ENCODE measurements at places on chromosomes 3 and 15.

DNA sequence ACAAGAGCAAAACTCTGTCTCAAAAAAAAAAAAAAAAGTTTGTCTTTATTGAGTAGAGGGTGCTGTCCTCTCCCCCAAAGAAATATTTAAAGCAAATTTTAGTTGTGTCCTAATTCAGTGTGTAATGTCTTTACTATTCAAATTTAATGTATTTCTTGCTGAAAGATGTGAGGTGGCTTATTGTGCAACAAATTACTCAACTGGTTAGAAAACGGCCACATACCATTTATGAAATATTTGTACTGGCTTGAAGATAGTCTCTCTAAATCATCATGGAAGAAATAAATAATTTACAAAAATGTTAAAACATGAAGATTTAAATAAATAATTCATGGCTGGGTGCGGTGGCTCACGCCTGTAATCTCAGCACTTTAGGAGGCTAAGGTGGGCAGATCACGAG, 63.0 kb downstream of the SLTM start:
- no peak for DNase-seq

GRCh38 chr15:69467636-69468035, 15.0 kb downstream of the RPLP1 start:
- no peak for DNase-seq

GRCh38 chr3:33041909-33042308, 55.0 kb downstream of the GLB1 start:
- no peak for DNase-seq

DNA sequence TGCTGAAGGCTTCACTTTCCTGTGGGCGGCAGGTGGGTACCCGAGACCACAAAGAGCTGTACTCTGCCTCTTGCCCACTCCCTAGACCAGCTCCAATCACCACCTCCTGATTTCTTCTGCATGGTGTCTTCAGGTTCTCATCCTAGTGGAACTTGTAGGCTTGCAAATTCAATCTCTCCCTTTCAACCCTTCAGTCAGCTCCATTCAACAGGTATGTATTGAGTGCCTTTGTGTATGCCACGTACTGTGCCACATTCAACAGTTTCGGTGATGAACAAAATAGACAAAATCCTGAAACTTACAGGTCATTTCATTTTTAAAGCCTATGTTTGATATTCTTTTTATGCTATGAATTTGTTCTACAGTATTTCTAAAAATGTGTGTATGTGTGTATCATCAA, 5.4 kb upstream of the CLDN11 start:
- DNase-seq = no peak

DNA sequence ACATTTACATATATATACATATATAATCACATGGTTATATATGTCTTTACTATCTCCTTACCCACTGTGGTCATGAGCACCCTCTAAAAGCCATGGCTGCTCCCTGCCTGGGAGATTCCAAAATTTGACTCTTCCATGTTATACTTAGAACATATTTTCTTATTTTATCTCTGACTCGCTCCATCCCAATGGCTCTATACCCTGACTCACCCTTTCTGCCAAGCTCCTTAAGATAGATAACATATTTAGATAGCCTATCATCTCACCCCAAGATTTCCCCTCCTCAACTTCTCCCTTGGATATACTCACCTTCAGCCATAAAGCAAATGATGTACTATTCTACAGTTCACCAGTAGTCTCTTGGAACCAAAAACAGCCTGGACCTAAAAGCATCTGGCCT, 65.1 kb downstream of the CD200R1L start:
- DNase-seq = no peak

GRCh38 chr15:62770111-62770660, 272.4 kb upstream of the TPM1 start:
- no peak for DNase-seq

DNA sequence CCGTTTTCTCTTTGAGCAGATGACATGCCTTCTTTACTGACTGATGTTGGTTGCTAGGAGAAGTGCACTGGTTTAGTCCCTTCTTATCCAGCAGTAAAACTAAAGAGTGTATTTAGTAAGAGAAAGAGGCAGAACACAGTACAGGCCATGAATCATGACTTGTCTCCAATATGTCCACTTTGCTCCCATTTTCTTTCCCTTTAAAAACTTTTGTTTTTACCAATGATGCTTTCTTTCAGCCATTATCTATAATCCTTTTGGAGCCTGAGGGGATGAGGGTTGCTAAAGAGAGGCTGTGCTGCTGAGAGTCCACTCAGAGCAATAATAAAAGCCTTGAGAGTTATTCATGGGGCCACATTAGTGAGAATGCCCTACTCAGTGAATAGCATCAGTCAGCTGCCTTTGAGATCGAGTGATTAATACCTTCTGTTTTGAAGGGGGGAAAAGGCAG, 12.2 kb downstream of the ROBO2 start:
- no peak for DNase-seq

DNA sequence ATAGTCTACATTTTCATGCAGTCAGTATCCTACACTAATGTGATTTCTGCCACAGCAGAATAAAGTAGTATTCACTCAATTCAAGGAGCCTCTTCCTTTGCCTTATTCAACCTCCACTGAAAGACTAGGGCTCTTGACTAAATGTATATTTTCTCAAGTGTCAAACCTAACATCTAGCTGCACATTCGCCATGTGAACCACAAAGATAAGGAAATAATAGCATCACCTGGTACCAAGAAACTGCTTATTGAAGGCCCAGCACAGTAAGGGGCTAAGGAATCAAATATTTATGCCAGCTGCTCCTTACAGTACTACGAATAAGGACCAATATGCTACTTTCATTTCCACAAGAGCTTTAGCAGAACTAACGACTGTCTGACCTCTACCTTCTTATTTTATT, 1.3 kb downstream of the SRP14 start:
- no peak for DNase-seq

GRCh38 chr15:68488966-68489365, 57.0 kb upstream of the ITGA11 start:
- no peak for DNase-seq

- no peak for DNase-seq
Observed at GRCh38 chr3:128190501-128190900, 37.2 kb downstream of the EEFSEC start.

DNA sequence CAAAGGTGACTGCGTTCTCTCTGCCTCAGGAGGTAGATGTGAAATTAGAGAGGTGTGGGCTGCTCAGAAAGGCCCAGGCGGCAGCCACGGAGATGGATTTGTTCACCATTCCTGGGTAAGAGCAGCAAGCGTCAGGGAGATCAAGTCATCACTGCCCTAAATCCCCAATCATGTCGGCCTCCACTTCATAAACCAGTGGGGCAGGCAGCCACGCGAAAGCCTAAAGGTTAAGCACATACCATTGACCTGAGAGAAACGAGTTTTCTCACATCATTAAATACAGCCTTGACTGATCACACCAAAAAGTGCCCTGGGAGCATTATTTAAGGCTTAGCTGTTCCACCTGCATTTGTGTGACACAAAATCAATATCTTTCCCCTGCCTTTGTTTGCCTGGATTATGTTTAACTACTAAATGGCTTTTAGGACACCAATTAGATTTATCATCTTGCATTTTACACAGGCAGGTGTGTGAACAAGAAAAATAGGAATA, 50.7 kb upstream of the FOXB1 start:
- no peak for DNase-seq

GRCh38 chr15:93249623-93250022, 160.6 kb upstream of the RGMA start:
- DNase-seq = no peak

GRCh38 chr3:146223401-146224373, 27.2 kb downstream of the PLSCR4 start:
- DNase-seq = no peak
